ENCODE measurements at places on chromosomes 5 and 9.

DNA sequence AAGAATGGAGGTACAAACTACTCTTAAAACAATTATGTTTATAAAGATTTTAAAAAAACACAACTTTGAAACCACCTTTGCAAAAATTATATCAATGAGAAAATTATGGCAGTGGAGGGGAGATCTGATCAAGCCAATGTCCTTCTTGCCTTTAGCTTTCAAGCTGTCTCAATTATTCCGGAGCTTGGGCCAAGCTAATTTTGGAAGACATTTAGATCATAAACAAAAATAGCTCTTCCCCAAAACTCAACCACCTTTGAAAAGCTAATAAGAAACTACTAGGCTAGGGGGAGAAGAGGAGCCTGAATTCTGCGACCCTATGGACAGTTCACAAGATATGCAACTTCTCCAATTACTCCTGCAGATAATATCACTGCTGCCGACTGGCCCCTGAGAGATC lies 263.3 kb downstream of the ICE1 start:
- no peak for DNase-seq

DNA sequence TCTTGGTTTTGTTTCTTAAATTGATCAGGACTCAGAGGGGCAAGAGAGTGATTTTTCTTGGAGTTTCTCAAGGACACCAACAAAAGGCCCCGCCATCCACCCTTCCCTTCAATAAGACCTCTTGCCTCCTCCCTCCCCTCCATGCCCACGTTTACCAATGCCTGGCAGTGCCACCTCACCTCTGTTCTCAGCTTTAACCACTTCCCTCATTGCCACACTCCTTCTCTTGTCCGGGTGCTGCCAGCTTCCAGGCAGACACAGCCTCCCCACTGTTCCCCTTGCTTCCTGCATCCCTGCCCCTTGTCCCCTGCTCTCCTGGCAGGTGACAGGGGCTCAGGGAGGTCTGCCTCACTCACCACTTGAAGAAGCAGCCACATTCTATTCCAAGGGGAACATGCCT lies 90.8 kb downstream of the LHX2 start:
- DNase-seq, result no peak

DNA sequence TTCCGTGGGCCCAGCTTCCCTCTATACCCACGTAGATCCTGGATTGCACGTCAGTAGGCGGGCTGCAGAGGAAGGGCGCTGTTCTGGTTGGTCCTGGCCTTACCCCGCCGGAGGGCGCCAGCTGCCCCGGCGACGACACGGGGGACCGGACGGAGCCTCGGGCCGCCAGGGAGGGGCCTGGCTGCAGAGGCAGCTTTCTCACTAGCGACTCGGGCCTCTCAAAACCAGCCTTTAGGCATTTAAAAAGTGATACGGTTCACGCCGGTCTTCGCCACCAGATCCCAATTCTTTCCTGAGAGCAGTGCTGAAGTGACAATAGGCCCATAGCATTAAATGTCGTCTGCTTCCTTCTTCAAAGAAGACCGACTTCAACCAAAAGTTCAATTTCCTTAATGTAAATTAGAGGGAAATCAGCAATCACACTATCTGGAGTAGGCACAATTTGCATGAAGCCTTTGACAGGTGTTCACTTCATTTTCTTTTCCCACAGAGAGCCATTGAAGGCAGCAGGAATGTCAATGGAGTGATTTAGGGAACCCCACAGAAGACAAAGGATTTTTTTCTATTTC lies 17.6 kb upstream of the UBE2D2 start:
- DNase-seq, result peak; percentile 83

- DNase-seq, result no peak
Measured at GRCh38 chr5:150077996-150078801, 8.2 kb downstream of the CSF1R start.

GRCh38 chr9:14340994-14341393 lies 27.1 kb upstream of the NFIB start:
- no peak for DNase-seq

DNA sequence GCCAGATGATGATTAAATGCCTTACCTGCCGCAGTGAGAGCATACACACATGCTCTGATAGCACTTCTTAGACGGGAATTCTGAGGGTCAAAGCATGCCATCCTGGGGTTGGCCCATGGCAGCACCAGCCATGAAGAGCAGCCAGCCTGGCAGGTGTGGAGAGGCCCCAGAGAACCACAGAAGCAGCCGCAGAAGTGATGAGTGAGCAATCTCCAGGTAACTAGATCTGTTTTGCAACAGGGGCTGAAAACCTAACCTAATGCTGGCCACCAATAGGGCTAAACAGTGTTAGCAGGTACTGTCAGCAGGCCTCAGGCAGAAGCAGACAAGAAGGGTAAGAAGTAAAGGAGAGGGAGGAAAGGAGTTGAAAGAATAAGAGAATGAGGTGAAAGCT lies 33.5 kb upstream of the HOMER1 start:
- no peak for DNase-seq

DNA sequence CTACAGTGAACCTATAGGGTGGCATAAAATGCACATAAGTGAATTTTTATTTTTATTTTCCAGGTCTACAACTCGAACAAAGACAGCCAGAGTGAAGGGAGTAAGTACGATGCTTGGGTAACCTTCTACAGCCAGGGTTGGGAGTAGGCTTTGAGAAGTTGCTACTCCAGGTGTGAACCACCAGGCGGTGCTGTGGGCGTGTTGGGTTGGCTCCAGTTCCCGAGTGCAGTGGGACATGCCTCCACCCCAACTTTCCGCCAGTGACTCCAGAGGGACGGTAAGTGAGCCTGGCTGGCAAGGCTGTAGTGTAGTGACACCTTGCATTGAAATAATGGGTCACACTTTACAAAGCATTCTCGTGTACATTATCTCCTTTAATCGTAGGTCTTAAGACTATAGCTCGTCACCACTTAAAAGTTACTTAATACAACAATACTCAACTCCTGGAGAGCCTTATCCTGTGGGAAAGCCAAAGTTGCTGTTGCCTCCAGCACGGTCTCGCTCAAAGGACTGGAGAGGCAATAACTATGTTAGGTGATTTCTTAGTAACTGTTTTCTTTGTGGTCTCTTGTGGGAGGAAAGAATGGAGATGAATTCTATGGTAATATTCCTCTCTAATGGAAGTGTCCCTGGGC lies 244.0 kb downstream of the ARHGAP26 start:
- DNase-seq, result peak; percentile 53

GRCh38 chr5:59474324-59474723 lies 419.2 kb downstream of the PDE4D start:
- DNase-seq, result no peak

DNA sequence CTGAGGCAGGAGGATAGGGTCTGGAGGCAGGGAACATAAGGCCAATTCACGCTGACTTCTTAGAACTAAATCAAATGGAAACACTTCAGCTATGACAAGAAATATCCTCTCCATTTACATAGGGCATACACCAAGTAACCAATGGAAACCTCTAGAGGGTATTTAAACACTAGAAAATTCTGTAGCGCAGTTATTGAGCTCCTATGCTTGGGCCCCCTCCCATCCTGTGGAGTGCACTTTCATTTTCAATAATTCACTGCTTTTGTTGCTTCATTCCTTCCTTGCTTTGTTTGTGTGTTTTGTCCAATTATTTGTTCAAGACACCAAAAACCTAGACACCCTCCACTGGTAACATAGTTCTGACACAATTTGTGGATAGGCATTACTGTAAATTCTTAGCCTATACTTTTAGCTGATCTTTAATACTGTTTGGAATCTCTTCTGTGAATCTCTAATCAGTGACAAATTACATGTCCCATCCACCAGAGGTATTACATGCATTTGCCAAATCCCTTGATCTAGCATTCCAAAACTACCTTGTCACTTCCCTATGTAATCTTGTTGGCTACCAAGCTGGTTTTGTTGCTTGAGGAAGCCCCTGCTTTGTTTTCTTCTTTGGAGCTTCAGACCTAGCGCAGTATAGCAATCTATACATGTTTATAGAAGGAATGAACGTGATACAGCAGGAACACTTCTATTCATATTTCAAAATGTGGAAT lies 61.6 kb downstream of the ST8SIA4 start:
- DNase-seq, result no peak

DNA sequence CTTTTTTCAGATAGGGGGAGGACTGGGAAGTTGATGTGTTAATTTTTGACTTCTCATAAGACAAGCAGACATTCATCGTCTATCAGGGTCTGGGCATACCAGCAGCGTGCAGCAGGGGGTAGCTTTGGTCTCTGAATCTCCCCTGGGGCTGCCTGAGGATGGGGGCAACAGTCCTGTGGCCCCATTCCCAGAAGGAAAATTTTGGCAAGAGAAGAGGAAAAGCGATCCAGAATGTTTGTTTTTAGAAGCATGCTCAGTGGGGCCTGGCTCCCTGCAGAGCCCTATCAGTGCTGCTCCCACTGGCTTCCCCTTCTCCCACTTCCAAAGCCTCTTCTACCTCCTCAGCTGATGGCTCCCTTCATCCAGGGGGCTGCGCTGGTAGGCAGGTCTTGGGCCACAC lies 194.8 kb upstream of the IL12B start:
- DNase-seq, result no peak

DNA sequence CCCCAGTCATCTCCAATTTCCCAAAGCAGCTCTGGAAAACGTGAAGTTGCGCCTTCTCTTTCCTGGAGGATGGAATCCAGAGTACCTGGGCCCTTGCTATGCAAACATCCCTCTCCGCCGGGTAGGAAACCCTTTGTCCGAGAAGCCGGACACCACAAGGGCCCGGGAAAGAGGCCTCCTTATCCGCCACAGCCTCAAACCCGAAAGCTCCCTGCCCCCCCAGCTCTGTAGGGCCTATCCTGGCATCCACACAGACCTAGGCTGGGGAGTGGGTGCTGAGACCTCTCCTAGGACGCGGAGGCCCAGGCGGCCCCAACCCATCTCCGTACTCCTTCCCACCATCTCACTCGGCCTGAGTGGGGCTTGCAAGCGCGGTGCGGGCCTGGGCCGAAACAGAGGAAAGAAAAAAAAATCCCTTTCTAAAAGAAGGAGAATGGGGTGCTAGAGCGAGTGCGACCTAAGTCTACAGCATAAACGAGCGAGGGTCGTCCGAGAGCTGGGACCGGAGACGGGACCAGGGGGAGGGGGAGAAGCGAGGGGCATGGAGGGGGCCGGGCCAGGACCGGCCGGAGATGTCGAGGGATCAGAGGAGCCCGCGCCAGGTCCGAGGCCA lies 624 bp downstream of the FBXW11 start:
- DNase-seq, result peak; percentile 41

GRCh38 chr5:77356740-77357139 lies 135.4 kb downstream of the WDR41 start:
- DNase-seq, result no peak

DNA sequence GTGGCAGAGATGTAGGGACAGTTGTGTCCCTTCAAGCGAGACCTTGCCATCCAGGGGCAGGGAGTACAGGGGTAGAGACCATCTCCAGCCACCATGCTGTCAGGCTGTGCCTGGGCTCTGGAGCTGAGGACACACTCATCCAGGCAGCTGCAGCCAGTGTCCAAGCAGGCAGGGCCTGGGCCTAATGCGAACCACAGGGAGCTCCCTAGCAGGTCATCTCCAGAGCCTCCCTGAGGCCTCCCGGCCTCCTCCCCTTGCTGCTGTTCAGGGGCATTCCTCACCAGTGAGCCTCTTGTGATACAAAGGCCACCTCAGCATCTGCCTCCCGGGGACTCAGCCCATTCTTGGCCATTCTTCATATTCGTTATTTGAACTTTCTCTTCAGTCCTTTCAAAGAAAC lies 35.0 kb downstream of the TPPP start:
- DNase-seq, result no peak

- DNase-seq, result no peak
Measured at GRCh38 chr9:89413963-89414638, 83.8 kb downstream of the SEMA4D start.

GRCh38 chr5:74360535-74361210 lies 279.9 kb downstream of the ENC1 start:
- DNase-seq, result no peak

DNA sequence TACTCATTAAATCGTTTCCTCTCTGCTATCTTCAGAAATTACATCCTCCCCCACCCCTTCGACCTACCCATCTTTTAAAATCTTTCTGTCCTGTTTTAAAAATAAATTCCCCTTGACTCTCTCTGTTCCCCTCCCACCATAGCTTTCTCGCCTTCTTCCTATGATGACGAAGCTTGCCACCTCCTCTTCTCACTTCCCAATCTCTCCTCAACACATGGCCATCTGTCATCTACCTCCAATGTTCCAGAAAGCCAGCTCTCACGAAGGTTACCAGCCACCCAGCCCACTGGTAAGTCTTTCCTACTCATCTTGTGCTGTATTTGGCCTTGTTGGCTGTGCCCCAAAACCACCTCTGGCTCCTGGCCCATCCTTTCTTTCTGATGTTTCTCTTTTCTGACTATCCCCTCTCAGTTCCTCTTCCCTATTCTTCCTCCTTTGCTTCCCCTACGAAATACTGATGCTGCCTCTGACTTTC lies 346.3 kb downstream of the ENC1 start:
- peak; percentile 66 for DNase-seq

DNA sequence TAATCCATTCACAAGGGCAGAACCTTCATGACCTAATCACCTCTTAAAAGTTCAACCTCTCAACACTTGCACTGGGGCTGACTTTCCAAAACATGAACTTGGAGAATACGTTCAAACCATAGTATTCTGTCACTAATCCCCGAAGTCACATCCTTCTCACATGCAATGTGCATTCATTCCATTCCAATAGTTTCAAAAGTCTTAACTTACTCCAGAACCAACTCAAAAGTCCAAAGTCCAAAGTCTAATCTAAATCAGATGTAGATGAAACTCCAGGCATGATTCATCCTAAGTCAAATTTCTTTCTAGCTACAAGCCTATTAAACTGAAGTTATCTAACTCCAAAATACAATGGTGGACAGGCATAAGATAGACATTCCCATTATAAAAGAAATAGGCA lies 21.7 kb upstream of the ADAMTSL1 start:
- DNase-seq, result no peak

- DNase-seq, result peak; percentile 96
Measured at GRCh38 chr9:93119953-93120845, 13.9 kb downstream of the NINJ1 start.

GRCh38 chr9:124398191-124398935 lies 16.9 kb downstream of the PSMB7 start:
- no peak for DNase-seq

- DNase-seq, result peak; percentile 75
Measured at GRCh38 chr9:127940593-127940992, 2.9 kb upstream of the DPM2 start.

GRCh38 chr9:23643656-23644258 lies 182.3 kb downstream of the ELAVL2 start:
- no peak for DNase-seq

GRCh38 chr9:32551276-32552051 lies 663 bp upstream of the SMIM27 start:
- DNase-seq, result peak; percentile 70

GRCh38 chr5:124643336-124643735 lies 103.1 kb downstream of the ZNF608 start:
- DNase-seq, result no peak

GRCh38 chr9:89579741-89580385 lies 24.9 kb upstream of the GADD45G start:
- DNase-seq, result peak; percentile 91

DNA sequence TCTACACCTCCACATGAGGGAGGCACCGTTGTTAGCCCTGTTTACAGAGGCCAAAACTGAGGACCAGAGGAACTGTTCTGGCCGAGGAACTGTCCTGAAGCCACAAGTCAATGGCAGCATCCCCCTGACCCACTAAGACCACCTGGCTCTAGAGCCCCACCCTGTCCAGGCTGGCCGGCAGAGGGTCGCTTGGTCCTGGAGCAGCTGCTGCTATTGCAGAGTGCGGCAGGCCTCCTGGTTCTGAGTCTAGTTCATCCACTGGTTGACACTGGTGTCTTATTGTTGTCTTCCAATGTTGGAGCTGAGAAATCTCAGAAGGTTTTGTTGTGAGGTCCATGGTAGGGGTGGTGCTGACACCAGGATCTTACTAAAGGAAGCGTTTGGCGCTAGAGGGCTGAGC lies 26.6 kb upstream of the ANGPTL2 start:
- no peak for DNase-seq

Measured in hematopoietic multipotent progenitor cell treated with erythropoietin and hydrocortisone succinate and interleukin-3 and kit ligand, for 4 days (in vitro differentiated cells).